AG04450 (cell line): ENCODE measurements at places on chromosomes 16 and 17.

DNA sequence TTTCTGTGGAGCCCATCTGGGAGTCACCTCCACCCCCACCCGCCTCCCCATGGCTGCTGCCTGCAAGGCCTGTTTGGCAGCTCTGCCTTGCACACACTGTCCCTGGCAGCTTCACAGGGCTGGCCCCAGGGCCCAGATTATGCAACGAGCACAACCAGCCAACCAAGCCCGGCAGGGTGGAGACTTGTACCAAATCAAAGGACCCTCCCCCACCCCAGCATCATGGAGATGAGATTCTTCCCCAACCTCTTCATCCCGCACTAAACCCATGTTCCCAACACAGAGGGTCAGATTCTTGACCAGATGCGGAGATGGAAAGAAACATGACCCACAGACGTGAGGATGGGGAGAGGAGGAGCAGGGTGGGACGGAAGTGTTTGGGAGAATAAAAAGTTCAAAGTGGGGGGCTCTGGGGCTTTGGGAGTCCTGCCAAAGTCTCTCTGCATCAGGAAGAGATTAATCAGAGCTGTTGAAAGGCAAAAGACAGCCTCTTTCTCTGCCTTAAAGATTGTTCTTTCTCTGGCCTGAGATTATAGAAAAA is 3.8 kb downstream of the SMARCD2 start:
- no peak for DNase-seq

DNA sequence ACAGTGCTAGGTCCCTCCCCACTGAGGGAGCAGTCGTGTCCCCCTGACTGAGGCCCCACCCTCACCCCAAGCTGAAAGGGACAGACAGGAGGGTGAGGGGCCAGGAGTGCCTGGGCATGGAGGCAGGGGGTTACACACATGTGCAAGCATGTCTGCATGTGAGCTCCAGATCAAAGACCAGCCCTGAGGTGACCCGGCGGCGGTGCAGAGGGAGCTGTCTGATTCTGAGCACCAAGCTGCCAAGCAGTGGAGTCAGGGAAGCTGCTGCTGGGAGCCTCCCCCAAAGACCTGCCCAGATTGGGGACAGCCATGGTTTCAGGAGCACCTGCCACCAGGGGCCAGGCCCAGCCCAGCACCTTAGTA is 5.5 kb downstream of the DLX3 start:
- no peak for DNase-seq

DNA sequence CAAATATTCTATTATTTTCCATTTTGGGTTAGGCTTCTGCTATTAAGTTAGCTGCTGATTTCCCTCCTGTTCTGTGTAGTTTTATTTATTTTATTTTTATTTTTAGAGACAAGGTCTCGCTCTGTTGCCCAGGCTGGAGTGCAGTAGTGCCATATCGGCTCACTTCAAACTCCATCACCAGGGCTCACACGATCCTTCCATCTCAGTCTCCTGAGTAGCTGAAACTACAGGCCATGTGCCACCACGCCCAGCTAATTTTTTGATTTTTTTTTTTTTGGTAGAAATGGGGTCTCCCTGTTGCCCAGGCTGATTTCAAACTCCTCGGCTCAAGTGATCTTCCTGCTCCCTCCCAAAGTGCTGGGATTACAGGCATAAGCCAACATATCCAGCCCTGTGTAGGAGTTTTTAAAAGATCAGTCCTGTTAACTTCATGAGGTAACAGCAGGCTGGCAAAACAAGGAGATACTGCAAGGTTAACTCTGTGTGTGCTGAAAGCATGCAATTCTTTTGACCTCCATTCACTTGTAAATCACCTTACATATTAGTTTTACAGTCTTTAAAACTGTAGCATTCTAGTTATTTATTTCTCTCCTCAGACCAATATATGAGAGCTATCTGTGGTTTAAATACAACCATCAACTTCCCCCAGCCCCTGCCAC is 63.2 kb downstream of the SSH2 start:
- DNase-seq = no peak

- DNase-seq = no peak
Observed at GRCh38 chr17:36152639-36153120, 23.8 kb downstream of the TBC1D3B start.

- no peak for DNase-seq
Observed at GRCh38 chr16:17237350-17237944, 233.3 kb downstream of the XYLT1 start.

DNA sequence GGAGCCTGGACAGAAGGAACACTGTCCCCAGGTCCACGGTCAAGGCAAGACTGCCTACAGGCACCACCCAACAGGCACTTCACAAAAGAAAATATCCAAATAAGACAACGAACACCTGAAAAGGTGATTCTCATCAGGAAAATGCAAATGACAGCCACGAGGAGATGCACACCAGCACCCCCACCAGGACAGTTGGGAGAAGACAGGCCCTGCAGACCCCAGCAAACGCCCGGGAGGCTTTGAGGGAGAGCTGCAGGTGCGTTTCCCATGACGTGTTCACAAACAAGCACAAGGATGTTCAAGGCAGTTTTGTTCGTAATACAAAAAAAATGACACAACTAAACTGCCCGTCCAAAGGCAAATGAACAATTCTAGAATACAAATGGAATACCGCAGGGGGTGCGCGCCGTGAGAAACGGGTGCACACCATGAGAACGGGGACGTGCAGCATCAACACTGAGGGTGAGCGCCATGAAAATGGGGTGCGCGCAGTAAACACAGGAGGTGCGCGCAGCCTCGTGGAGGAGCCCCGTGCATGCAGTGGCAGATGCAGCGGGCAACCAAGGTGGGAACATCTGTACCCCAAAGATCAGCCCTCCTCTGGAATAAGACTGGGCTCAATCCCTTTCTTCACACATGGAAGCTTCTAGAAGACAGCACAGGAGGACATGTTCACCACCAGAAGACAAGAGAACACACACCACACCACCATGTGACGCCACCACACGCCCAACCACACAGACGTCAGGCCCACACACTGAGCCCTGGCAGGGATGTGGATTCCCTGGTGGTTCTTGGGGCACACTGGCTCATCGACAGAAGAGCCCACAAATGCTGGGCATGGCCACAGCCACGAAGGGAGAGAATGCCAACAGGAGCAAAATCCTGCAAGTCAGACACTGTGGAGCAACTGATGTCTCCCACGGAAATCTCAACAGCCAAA is 91.2 kb downstream of the ZNF778 start:
- no peak for DNase-seq

DNA sequence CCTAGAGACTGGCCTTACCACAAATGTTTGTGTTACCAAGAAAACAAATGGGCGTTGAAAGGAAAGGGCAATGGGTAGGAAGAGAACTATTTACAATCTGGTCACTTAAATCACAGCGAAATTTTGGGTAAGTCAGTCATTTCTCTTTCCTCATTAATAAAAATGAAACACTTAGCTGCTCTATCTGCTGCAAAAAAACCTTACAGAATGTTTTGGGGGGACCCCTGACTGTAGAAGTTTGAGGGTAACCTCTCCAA is 742 bp upstream of the NUTF2 start:
- DNase-seq = no peak

DNA sequence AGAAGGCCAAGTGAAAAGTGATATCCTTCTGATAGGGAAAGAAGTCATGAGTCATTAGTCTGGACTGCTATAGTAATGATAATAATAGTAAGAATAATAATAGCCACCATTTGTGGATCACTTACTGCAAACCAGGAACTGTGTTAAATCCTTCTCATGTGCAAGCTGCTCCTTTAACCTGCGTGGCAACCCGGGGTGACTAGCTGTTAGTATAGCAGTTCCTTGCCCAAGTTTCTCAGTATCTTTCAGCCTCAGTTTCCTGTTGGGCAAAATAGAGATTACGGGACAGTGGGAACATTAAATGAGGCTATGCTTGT is 129.5 kb downstream of the CDH13 start:
- peak; percentile 1 for DNase-seq

- DNase-seq = peak; percentile 37
Observed at GRCh38 chr17:44043272-44043696, 23.2 kb downstream of the LSM12 start.

DNA sequence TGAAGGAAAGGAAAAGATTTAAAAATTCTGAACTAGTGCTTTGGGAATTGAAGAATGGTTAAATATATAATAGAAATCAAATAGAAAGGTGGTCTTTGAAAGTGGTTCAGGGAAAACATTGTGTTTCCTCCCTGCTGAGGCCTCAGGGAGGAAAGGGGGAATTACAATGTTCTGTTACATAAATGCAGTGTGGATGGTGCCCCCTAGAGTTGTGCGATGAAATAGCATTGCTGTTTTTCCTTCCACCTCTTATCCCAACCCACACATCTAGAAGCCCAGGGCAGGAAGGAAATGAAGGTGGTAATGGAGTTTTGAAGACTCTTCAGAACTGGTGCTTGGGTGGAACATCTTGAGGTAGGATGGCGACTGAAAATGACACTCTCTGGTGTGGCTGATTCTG is 6.4 kb upstream of the TOX3 start:
- DNase-seq = no peak

DNA sequence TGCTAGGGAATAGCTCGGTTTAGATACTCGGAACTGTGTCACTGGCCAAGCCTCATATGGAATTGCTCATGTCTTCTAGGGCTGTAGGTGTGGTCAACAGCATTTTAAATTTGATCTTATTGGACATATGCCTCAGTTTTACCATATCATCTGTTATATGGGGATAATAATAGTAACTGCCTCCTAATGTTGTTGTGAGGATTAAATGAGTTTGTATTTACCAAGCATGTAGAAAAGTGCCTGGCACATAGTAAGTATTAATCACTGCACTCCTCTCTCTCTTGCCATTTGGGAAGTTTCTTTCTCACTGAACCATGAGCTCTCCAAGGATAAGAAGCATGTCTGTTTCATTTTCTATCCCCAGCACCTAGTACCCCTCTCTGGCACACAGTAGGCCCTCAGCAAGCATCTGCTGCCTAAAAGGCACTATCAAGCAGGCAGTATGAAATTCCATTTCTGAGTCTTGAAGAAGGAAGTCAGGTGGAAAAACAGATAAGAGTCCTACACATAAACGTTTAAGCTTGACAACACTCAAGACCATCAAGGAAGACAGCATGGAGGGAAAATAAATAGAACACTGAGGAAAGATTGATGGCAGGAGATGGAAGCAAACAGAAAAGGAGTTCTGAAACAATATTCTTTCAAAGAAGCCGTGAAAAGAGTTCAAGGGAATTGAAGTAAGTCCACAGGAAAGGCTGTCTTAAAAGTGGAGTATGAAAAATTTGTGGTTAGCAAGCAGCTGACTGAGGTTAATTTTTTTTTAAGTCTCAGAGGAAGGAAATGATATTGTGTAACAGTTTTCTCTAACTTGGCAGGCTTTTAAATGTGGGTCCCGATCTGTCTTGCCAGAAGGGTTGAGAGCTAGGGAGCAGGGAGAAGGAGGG is 2.2 kb upstream of the ATP6V0A1 start:
- DNase-seq = no peak
